ENCODE measurements at places on chromosomes 1 and 21. TPM values are rescaled to one million over a fixed set of nuclear protein-coding genes. Genes with fewer than 3 reads are reported as not detected.

The AADACL3 gene
- total RNA-seq = not detected

The SLAMF9 gene
- not detected for total RNA-seq

The SEC16B gene
- total RNA-seq = not detected

The SAMD13 gene
- not detected for total RNA-seq

The CNIH3 gene
- total RNA-seq = 1.8 TPM

The FHL3 gene
- 1.4 TPM for total RNA-seq

The DDR2 gene
- 0.27 TPM for total RNA-seq

The VHLL gene
- total RNA-seq = not detected

The PRPF38A gene
- total RNA-seq = 75.6 TPM

The TAF12 gene
- 17.1 TPM for total RNA-seq

The RYR2 gene
- not detected for total RNA-seq

The CRYAA gene
- total RNA-seq = not detected

The TINAGL1 gene
- not detected for total RNA-seq

The RHD gene
- total RNA-seq = not detected

GRCh38 chr1:186212568-186213224 is 162.4 kb downstream of the TPR start:
- DNase-seq = no peak

GRCh38 chr21:32728848-32729247 is 1.0 kb upstream of the SYNJ1 start:
- DNase-seq = no peak

DNA sequence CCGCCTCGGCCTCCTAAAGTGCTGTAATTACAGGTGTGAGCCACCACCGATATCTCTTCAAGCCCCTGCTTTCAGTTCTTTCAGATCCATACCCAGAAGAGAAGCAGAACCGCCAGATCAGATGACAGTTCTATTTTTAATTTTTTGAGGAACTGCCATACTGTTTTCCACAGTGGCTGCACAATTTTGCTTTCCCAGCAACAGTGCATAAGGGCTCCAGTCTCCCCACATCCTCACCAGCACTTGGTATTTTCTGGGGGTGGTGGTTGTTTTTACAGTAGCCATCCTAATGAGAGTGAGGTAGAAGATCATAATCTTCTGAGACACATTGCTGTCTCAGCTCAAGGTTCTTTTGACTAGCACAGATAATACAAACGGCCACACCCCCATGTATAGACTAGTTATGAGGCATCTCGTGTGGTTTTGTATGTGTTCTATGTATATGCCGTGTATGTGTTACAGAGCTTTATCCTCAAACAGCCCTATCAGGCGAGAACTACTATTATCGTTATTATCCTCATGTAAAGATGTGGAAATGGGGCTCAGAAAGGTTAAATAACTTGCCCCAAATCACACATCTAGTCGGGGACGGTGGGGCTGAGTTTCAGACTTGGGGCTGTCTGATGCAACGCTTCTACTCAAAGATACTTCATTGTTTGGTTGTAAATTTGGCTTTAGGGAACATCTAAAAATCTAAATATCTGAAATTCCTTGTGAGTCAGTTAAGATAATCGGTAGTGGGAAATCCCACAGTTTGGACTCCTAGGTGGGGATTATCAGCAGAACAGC is 12.0 kb downstream of the FHAD1 start:
- DNase-seq = no peak

DNA sequence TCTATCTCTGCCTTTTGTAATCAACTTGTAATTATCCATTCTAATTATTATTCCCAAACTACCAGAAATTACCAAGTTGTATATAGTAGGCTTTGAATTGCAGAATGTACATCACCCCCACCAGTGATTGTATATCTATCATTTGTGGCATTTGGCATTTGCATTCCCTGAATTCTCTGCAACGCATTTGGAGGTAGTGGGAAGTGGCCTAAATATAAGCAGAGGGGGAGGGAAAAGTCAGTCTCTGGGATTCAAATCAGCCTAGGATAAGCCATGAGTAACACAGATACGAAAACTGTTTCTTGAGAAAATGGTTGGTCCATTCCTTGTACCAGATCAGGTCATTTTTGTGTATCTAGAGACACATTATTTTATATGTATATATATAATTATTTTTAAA is 20.7 kb downstream of the DDX20 start:
- no peak for DNase-seq

DNA sequence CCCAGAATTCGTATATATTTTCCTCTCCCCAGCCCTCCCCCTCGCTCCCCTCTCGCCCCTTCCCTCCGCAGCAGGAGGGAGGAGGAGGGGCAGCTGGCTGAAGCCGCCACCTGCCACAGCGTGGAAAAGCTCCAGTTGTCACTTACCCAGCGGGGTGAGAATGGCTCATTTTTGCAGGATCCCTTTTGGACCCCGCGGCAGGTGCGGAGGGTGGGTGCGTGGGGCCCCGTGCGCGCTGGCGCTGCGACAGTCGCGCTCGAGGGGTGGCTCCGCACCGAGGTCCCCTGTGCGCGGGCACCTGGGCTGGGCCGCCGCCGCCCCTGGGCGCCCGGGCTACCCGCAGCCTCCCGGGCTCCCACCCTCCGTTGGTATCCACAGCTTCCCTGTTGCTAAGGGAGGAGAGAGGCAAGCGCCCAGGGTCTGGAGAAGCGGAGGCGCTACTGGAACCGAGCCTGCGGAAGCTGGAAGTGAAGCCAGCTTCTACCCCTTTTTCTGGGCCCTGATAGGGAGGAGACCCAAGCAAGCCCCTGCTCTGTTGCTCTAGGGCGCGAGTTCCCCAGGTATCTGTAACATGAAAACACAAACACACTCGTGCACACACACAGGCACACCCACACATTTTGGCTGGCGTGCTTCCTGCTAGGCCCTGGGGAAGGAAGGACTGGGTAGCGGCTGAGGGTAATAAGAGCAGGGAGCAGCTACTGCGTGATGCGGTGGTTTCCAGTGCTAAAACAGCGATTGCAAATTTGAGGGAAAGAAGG is at the start of gene ERICH3:
ERICH3 (minus strand) TSS at position 442 of the 761 bp plus-strand sequence; CDS start at position 169, 273 bp downstream.
- DNase-seq = no peak

- DNase-seq = no peak
These were observed 29.7 kb upstream of the FASLG start for GRCh38 chr1:172629170-172629569.

- DNase-seq = peak; percentile 26
These were observed 1.0 kb downstream of the TMEM200B start for GRCh38 chr1:29122682-29123052.

GRCh38 chr1:155000411-155000725 is 2.2 kb upstream of the ZBTB7B start:
- DNase-seq = no peak

GRCh38 chr1:82690411-82690810 is 889.7 kb downstream of the ADGRL2 start:
- no peak for DNase-seq

DNA sequence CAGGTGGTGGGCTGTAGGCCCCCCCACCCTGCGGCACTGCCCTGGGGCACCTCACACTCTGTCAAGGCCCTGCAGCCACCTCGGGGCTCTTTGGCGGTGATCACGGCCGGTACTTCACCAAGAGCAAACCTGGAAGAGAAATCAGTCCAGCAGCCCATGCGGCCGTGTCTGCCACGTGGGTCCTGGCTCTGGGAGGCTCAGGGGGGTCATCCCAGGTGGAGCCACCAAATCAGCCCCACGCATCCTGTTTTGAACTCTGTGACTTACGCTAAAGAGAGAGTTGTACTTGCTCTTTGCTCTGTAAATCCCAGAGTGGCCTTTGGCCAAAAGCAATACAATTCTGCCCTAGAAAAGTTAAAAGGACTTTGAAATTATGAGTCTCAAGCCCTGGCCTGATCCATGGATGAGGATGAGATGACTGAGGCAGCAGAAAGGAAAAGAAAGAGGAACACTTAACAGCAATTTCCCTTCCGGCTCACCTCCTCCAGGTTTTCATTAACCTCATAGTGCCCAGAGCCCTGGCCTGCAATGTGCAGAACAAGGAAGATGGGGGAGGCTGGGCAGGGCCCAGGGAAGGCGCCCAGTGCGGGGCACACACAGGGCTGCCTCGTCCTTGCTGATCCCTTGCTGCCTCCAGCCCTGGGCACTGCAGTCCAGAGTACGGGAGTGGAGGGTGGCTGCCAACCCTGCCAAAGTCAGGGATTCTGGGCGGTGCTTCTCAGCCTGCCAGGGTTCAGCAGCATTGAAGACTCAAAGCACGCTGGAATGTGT is 337.0 kb downstream of the MATN1 start:
- DNase-seq = no peak

DNA sequence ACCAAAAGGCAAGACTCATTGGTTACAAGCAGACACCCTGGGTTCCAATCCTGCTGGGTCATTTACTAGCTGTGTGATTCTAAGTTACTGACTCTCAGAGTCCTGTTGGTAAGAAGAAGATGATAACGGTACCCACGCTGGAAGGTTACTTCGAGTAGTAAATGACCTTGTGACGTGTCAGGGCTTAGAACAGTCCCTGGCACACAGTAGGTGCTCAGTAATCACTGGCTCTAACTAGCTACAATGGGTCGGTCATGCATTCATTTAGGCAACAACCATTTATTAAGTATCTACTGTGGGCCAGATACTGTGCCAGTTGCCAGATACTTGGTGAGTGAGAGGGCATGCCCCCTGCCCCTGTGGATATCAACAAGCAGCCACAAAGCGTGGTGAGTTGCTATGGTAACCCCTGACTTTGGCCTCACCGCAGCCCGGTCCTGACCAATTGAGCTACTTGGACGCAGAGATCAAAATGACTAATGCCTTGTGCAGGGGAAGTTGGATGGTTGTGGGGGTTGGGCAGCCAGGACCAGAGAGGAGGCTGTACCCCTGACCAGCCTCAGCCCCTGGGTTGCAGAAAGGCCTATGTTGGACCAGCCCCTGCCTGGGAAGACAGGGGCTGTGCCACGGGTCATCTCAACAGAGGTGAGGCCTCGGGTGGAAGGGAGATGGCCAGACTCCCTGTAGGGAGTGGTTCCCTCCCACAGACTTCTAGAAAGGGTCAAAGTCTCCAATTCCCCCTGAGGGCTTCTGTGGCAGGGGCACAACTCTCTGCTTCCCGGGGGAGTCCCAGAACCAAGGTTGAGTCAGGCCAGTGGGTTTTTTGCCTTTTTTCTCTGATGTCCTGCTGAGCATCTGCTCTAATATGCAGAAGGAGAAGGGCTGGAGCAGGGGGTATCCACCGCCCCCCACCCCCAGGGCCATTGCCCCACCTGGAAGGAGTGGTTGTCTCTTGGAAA is 16.0 kb downstream of the DHRS3 start:
- DNase-seq = no peak

- peak; percentile 87 for DNase-seq
These were observed 4.6 kb downstream of the MATN1 start for GRCh38 chr1:30718636-30719405.

- no peak for DNase-seq
These were observed 11.1 kb downstream of the RNF19B start for GRCh38 chr1:32953495-32953894.

DNA sequence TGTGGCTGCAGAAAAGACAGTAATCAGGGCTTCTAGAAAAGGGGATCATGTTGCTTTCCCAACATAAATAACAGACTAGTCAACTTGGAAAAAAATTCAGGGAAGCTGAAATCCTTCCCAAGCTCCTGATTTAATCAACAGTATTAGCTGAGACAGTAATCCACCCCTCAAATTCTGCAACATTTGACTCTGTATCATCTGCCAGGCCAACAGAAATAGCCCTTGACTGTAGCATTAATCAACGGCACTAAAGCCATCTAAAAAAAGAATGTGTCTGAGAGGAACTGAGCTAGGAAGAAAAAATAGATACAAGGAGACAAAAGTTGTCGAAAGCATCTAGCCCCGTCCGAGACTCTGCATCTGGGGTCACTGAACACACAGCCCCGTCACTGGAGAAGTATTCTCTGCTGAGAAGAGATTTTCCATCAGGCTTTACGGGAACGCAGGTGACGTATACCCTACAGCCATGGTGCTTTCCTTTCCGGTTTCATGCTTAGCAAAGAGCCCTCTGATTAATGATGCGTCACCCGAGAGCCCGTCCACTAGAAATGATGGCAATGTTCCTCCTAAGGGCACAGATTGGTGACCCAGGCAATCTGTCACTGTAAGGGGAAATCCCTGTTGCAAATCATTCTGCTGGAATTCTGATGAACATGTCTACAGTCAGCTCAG is 42.1 kb upstream of the TP53BP2 start:
- DNase-seq = no peak

DNA sequence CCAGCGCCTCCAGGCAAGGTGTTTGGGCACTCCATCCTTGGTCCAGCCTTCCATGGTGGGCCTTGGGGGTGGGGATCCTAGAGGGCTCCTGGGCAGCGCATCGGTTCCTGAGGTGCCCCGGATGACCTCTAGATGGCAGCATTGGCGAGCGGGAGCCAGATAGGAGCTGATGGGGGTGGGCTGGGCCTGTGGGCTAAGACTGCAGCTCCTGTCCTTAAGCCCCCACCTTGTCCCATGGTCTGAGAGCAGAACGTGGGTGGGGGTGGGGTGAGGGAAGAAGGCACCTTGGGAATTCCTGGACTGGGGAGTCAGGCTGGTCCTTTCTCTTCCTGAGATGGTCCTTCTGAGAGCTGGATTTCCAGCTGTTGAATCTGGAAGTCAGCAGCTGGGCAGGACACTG is 93.4 kb upstream of the CSF3R start:
- DNase-seq = peak; percentile 46

All from activated B cell treated with CpG ODN at 0.5 μM for 24 hours (primary cell).